ENCODE measurements at places on chromosomes 5 and 9. TPM values are rescaled to one million over a fixed set of nuclear protein-coding genes. Genes with fewer than 3 reads are reported as not detected.

The PRRX2 gene
- total RNA-seq: 0.16 TPM

The INSL6 gene
- total RNA-seq: not detected

The BTNL9 gene
- 0.78 TPM for total RNA-seq

The GABBR2 gene
- 42.7 TPM for total RNA-seq

The OR1J2 gene
- not detected for total RNA-seq

The FCHO2 gene
- 74.4 TPM for total RNA-seq

The BRD9 gene
- total RNA-seq: 36.5 TPM

The PAEP gene
- total RNA-seq: not detected

The PCDHB16 gene
- 4.5 TPM for total RNA-seq

The SERINC5 gene
- total RNA-seq: 60.8 TPM

The GPR150 gene
- not detected for total RNA-seq

The CDH9 gene
- total RNA-seq: 34.2 TPM

The SPATA31A3 gene
- total RNA-seq: not detected

The IFNB1 gene
- not detected for total RNA-seq

The FCN1 gene
- total RNA-seq: 1.1 TPM

The AK3 gene
- 33.1 TPM for total RNA-seq

The LRRTM2 gene
- 104 TPM for total RNA-seq

The SLC6A18 gene
- total RNA-seq: not detected

The NUTM2F gene
- total RNA-seq: not detected

Data from occipital lobe (tissue), 3 donors.